Activated B cell treated with CpG ODN at 0.5 μM for 24 hours (primary cell): ENCODE measurements at places on chromosomes 6 and 20. TPM values are rescaled to one million over a fixed set of nuclear protein-coding genes. Genes with fewer than 3 reads are reported as not detected.

TRIM31 gene
- not detected in 2 replicates for total RNA-seq

TSPO2 gene
- total RNA-seq = not detected in 2 replicates

DNAH8 gene
- 1.1 and 2.0 TPM in 2 replicates for total RNA-seq

SRMS gene
- 0.16 TPM in 1 of 2 replicates, not detected in the other for total RNA-seq

DNA sequence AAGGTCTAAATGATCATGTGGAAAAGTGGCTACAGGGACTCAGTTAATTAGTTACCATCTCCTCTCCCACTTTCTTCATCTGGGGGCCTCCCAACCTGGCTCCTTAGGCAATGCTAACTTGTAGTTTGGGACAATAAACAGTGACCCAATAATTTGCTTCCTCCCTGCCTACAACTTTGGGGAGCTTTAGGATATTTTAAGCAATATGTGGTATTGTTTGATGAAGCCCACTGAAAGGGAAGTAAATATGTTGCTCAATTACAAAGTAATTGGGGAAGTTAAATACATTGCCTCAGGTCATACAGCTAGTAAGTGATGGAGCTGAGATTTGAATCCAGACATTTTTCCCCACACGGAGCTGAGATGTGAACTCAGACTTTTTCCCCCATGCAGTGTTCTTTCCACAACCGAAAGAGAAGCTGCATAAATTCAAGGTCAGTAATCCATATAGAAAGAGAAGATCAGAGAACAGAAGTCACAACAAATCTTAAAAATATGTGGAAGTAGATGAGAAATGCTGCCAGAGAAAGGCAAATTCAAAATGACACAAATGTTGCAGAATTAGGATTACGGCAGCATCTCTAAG lies 26.6 kb downstream of the ZHX3 start:
- H3K4me3 ChIP-seq = no peak overlapping the region
- H3K27ac ChIP-seq = no peak overlapping the region
- no peak for DNase-seq
- H3K4me1 ChIP-seq = peaks cover 5% of the 10 kb centered on the region
- peaks cover 5% of the 10 kb centered on the region for H3K36me3 ChIP-seq
- no peaks in the 10 kb centered on the region for H3K27me3 ChIP-seq

- no peaks in the 10 kb centered on the region for H3K36me3 ChIP-seq
- no peaks in the 10 kb centered on the region for H3K27me3 ChIP-seq
- no peak overlapping the region for H3K4me3 ChIP-seq
- H3K4me1 ChIP-seq = no peaks in the 10 kb centered on the region
- no peak overlapping the region for H3K27ac ChIP-seq
- DNase-seq = no peak
Measured at GRCh38 chr6:91704531-91704930, 1117.7 kb upstream of the MAP3K7 start.

- H3K27me3 ChIP-seq = peaks cover 2% of the 10 kb centered on the region
- H3K36me3 ChIP-seq = no peaks in the 10 kb centered on the region
- no peak for DNase-seq
- H3K27ac ChIP-seq = no peak overlapping the region
Measured at GRCh38 chr6:112007805-112008204, 46.1 kb upstream of the CCN6 start.

- no peak for DNase-seq
- no peak overlapping the region for H3K4me3 ChIP-seq
- H3K27me3 ChIP-seq = peaks cover 2% of the 10 kb centered on the region
- H3K4me1 ChIP-seq = no peaks in the 10 kb centered on the region
- H3K27ac ChIP-seq = no peak overlapping the region
- no peaks in the 10 kb centered on the region for H3K36me3 ChIP-seq
Measured at GRCh38 chr6:42150254-42150653, 7.8 kb upstream of the C6orf132 start.

GRCh38 chr6:150981095-150981494 lies 115.6 kb downstream of the MTHFD1L start:
- H3K4me1 ChIP-seq = peaks cover 21% of the 10 kb centered on the region
- H3K36me3 ChIP-seq = peaks cover 48% of the 10 kb centered on the region
- no peak overlapping the region for H3K4me3 ChIP-seq
- H3K27me3 ChIP-seq = no peaks in the 10 kb centered on the region
- peak overlapping the region; percentile 30 for H3K27ac ChIP-seq

DNA sequence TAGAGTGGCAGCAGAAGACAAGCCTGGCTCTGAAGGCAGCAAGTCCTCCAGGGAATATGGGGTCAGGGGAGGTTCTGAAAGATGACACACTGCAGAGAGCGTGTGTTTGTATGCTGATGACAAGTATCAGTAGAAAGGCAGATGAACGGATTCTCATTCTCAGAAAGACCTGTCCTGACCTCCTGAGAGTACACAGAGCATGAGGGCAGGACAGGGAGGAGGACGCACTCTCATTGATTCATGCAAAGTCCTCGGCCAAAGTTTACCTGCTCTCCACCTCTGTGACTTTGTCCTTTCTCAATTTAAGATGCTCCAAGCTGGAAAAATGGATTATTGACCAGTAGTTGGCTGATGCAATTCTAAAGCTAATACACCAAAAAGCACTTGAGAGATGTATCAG lies 156.7 kb downstream of the LPA start:
- H3K4me3 ChIP-seq = no peak overlapping the region
- peaks cover 14% of the 10 kb centered on the region for H3K27me3 ChIP-seq
- no peaks in the 10 kb centered on the region for H3K36me3 ChIP-seq
